ENCODE measurements at places on chromosomes 7 and 10. TPM values are rescaled to one million over a fixed set of nuclear protein-coding genes. Genes with fewer than 3 reads are reported as not detected.

The ERVW-1 gene
- total RNA-seq: not detected

The CYP3A4 gene
- not detected for total RNA-seq

The CDHR1 gene
- total RNA-seq: 0.66 TPM

The SUGCT gene
- 0.93 TPM for total RNA-seq

The FAM149B1 gene
- total RNA-seq: 11.1 TPM

The ARHGAP22 gene
- total RNA-seq: 0.66 TPM

The FGFR2 gene
- total RNA-seq: not detected

The KIAA1549 gene
- total RNA-seq: 0.75 TPM

All from activated T-helper 1 cell treated with anti-CD3 and anti-CD28 coated beads, Interleukin-12 subunit alpha, Interleukin-12 subunit beta, Interleukin-2, Interleukin-4 antibody, amounts not matched to agents 30 ng/mL and 10 ng/mL and 1 ng/mL, durations not matched to agents 14 hours and 24 hours and 36 hours (primary cell).